ENCODE measurements at places on chromosomes 5 and 9.

DNA sequence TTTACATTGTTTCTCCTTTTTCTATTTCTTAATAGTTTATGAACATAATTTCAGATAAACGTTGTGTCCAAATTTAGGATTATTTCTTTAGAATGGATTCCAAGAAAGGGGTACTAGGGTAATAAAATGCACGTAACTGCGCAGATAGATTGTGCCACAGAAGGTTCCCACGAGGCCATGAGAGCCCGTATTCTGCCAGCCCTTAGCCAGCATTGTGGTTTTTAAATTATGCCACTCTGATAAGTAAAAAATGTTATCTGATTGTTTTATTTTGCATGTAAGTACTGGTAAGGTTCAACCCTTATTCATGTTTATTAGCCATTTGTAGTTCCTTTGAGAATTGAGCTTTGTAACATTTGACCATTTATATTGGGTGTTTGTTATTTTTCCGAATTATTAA, 88.7 kb downstream of the PRKACG start:
- no peak for DNase-seq

DNA sequence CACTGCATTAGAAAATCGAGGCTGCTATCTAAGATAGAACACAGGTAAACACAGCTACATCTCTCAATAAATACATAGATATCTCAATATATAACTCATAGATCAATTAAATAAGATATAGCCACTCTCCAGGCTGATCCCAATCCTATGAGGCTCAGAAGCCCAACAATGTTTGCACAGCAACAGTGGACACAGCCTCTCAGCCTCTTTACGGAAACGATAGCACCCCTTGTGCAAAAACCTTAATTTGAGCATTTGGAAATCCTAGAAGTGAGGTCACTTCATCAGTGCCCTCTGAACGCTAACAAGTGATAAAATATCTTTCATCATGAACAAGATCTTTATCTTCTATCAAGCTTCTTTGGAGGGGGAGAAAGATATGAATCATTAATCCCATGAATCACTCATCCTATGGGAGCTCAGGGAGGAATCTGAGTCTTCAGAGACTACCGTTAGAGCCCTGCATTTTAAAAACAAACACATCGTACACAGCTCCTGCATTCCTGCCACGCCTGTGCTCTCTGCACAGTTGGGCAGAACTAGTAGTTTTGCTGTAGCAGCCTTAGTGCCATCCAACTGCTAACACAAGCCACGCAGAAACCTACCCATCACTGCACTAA, 71.4 kb downstream of the MED27 start:
- DNase-seq, result no peak

DNA sequence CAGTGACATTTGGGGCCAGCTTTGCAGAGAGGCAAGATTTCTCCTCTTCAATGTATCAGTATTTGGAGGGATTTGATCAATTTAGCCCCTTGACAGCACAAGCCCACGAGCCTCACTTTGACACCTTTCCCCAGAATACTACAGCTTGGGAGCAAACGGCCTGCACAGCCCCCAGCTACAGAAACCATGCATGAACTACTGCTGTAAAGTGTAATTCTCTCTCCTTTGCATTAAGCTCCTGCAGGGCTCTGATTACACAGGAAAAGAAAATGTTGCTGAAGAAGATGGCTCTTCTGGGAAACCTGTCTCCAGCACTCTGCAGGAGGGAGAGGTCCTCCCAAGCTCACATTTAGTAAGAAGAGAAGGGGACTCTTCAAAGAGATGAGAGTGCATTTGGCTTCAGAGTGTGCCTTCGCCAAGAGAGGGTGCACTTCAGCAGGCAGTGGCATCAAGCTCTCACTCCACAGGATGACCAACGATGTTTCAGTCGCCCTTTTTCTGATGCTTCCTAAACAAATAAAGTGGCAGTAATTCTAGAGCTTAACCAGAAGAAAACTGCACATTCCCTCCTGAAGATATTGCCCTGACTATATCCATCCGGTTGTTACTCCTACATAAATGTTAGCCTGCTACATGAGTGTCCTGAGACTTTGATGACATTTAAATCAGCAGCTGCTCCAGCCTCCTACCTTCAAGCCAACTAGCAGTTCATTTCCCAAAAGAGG, 272.2 kb downstream of the AUH start:
- DNase-seq, result no peak

DNA sequence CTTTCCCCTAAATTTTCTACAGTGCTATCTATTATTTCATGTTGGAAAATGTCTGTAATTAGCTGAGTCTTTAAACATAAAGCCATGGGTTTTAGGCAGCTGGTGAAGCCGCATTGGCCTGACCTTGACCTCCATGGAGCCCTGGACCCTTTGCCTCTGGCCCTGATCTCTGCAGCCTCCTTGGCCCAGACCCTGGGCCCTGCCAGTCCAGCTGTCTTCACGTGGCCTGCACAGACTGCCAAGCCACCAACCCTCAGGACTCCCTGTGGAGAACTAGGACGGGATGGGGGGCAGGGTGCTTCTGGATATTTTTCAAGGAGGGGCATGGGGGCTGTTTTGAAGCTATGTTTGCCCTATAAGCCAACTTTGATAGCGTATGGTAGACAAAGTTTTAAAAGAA, 29.8 kb upstream of the PPARGC1B start:
- no peak for DNase-seq

- DNase-seq, result peak; percentile 1
Measured at GRCh38 chr5:83471405-83472212, at the start of gene VCAN. TSS of gene VCAN (plus strand) at chr5:83471744. CDS start at chr5:83483519, 11,775 bp downstream.

DNA sequence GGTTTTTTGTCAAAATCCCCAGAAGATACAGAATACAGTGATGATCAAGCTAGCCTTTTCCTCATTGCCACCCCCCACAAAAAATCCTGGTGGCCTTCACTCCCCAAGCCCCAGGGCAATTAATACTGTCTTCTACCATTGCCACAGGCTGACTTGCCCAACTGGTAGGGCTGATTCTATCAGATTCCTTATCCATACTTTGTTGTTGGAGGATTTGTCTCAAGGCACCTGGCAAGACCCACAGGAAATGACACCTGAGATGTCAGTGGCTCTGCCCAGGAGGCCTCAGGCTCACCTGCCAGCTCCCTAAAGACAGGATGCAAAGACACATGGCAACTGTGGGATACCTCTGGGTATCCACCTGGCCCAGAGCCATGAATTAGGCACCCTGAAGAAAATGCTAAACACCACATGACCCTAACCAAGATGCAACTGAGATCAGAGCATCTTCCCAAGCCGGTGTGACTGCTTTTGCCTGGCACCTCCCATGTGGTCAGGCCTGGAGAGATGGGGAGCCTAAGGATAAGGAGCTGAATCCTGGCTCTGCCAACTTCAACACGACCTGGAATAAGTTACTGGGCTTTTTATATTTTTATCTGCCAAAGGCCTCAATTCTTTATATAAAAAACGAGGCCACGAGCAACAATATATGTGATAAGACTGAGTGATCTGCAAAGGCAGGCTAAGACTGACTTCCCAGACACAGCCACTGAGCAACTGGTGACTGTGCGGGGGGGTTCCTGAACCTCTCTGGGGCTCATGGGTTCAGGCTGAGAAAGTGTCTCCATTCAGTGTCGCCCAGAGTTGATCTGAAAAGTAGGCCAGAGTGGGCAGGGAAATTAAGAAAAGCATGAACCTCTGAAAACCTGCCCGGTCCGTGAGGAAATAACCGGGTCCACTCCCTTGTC, 944 bp downstream of the ATOX1 start:
- peak; percentile 38 for DNase-seq

DNA sequence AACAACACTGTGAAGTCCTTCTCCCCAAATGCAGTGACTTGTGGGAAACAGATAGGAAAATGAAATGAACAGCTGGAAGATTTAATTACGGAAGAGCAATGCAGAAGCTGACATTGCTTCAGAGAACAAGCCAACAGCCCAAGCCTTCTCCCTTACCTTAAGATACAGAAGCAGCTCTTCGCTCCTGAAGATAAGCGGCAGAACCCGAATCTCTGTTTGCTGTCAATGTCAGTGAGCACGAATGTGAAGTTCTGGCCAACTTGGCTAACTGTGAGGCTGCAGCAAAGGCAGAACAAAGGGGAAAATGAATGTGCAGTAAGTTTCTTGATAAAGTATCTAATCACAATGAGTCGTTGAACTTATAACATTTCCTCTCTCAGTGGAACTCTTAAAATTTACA, 172.4 kb downstream of the DENND1A start:
- no peak for DNase-seq

- no peak for DNase-seq
Measured at GRCh38 chr5:72633649-72634048, 126.4 kb upstream of the ZNF366 start.

DNA sequence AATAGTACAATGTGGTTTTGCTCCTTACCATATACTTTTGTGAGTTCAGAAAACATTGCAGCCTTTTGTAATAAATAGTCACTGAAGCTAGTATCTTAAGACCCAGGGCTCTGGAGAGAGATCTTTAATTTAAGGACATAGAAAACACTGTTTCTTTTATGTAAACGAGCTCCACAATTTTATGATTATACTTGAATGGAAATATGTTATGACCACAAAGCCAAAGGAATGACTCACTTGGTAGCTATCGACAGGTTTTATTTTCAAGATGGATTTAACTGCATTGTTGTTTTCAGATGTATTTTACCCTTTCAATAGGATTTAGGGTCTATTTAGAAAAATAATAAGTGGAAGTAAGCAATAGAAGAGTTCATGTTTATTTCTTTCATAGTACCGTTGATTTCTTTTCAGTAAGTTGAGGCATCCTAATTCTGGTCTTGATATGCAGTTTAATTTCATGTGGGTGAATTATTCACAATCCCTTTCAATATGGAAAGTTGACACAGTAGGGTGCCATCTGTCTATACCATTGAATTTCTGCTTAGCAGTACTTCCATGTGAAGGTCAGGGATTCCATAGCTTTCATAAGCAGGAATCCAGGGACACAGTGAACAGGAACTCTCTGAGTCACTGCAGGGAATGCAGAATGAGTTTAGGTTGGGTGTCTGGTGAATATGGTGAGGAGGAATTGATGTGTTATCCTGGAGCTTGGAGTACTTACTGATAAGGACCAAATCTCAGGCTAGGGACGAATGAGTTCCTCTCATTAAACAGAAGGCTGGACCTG, 157.6 kb downstream of the CD180 start:
- no peak for DNase-seq

DNA sequence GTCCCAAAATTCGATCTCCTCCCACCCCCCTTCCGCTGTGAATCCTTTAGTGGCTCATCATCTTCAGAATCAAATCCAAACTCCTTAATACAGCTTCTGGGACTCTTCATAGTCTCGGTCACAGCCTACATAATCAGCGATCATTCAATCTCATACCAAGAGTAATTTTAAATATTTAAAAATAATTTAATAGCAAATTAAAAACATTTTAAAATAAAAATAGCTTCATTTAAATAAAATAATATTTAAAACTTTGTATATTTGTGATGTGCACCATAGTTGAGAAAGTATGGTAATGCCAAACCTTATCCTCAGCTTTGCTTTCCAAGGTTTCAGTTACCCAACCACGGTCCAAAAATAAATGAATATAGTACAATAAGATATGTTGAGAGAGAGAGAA, 70.0 kb upstream of the NR3C1 start:
- DNase-seq, result no peak
